ENCODE measurements at places on chromosomes 5 and 9.
A peak's percentile ranks its signal among the peaks of the same experiment; 100 is the strongest.

DNA sequence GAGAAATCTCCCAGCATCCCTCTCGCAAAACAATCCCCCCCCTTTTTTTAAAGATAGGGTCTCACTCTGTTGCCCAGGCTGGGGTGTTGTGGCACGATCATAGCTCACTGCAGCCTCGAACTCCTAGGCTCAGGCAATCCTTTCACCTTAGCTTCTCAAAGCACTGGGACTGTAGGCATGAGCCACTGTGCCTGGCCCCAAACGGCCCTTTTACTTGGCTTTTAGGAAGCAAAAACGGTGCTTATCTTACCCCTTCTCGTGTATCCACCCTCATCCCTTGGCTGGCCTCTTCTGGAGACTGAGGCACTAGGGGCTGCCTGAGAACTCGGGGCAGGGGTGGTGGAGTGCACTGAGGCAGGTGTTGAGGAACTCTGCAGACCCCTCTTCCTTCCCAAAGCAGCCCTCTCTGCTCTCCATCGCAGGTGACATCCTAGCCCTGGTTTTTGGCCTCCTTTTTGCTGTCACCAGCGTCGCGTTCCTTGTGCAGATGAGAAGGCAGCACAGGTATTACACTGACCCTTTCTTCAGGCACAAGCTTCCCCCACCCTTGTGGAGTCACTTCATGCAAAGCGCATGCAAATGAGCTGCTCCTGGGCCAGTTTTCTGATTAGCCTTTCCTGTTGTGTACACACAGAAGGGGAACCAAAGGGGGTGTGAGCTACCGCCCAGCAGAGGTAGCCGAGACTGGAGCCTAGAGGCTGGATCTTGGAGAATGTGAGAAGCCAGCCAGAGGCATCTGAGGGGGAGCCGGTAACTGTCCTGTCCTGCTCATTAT lies 6.8 kb downstream of the CA9 start:
- DNase-seq: no peak

GRCh38 chr5:54997081-54997480 lies 11.7 kb upstream of the ESM1 start:
- DNase-seq: no peak

DNA sequence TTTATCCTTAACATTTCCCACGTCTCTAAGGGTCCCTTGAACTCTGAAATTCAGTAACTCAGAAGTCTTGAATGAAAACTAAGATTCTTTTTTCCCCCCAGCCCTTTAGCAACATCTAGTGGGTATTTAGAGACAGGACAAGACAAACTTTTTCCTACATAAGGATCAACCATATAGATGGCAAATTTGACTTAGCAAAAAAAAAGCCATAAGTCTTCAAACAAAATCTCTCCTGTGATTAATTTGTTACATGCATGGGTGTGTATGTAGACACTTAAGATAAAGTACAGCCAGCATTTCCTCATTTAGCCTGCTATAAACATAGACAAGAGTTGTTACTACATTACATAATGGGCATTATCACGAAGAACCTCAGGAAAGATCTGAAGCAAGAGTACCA lies 29.1 kb upstream of the ANKRD31 start:
- DNase-seq: no peak

- peak; percentile 74 for DNase-seq
Measured at GRCh38 chr9:128072144-128073021, 4.4 kb downstream of the SLC25A25 start.

DNA sequence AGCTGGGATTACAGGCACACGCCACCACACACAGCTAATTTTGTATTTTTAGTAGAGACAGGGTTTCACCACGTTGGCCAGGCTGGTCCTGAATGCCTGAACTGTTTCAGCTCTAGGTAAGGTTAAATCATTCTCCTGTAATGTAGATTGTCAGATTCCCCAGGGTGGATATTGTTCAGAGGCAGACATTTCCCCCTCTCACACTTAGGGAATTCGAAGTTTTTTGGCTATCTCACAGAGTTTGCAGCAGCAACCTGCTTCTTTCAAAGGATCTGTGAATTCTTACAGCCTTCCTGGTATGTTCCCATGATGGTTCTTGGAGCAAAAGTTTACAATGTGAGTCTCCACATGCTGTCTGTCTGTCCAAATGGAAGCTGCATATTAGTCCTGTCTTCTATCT lies 15.6 kb upstream of the DIRAS2 start:
- DNase-seq: no peak

DNA sequence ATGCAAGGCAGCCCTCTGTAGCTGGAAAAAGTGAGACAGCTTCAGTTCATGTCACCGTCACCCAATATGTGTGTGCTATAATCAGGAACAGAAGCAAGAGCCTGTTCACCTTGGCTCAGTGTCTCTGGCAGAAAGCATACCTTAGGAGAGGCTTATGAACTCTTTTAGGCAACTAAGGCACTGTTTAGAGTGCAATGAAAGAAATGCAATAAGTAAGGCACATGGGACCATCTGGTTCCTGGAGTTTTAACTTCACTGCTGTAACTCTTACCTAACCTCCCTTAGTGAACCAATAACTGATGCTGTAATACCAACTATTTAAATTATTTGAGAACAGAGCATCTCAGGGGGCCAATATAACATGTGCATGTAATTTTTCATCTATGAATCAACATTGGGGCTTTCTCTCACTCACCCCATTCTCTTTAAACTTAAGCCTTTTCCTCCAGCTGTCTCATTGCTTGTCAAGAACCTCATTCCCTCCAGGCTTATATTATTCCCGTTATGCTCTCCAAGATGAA lies 32.4 kb downstream of the C9 start:
- DNase-seq: no peak

DNA sequence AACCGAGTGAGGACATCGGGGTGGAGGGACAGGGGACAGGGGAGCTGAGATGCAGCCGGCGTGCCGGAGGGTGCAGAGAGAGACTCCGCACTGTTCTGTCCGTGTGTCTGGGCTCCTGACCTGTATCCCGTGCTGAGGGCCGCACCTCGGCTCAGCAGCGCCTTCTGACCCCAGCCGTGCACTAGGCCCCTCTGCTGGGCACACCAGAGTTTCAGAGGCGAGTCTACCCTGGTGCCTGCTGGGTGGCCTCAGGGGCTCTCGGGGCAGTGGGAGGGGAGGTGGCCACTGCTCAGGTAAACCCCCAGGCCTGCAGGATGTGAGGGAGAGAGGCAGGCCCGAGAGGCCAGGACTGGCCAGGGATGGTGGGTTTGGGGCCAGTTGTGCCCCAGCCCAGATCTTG lies 100.2 kb downstream of the RXRA start:
- DNase-seq: no peak

GRCh38 chr5:2158109-2158508 lies 275.4 kb upstream of the IRX4 start:
- DNase-seq: no peak
